Stimulated activated CD4-positive, alpha-beta T cell treated with anti-CD3 and anti-CD28 coated beads, Interleukin-4, amount 100 ng/mL, for 4 hours (primary cell): ENCODE measurements at places on chromosomes 11 and 22.

DNA sequence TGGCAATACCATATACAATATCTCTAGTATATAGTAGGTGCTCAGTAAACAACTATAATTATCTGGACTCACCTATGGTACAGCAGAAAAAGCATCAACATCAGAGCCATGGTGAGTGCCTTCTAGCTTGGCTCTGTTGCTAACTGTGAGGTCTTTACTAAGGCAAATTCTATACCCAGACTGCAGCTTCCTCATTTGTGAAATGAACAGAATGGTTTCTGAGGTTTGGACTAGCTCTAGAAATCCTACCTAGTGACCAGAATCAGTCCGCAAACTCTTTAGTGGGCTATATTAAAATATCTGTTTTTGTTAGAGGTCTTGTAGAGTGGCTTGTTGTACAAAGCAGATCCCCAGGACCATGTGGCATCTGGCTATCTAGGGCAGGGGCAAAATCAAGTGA, 3.7 kb downstream of the MS4A1 start:
- DNase-seq: no peak

DNA sequence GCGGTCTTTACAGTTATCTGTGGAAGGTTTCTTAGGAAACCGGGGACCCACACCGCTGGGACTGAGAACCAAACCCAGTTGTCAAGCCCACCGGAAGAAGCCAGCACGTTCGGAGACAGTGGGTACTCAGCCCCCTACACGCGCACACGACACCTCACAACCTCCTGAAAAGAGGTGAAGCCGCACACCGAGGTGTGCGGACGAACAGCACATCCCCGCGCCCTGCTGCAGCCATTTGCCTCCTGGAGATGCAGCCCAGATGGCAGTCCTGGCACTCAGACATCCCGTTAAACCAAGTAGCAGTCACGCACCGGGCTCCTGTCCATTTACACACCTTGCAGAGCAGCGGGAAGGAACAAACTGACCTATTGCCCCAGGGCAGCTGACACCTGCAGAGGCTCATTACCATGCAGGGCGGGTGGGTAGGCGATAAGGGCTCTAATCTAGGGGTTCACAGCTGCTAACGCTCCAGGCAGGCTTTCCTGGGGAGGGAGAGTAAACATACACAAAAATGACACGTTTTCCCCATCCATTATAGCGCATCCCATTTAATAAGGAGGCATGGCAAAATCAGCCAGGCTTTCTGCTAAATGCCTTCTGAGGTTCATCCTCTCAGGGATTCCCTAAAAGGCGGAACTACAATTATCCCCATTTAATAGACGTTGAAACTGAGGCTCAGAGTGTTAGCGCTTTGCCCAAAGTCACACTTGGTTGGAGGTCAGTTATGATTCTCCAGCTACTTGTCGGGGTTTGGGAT, 864 bp upstream of the EHBP1L1 start:
- no peak for DNase-seq

- DNase-seq: no peak
Observed at GRCh38 chr11:46256540-46257001, 20.9 kb upstream of the CREB3L1 start.

GRCh38 chr11:91435694-91436395, 788.8 kb upstream of the FAT3 start:
- no peak for DNase-seq

DNA sequence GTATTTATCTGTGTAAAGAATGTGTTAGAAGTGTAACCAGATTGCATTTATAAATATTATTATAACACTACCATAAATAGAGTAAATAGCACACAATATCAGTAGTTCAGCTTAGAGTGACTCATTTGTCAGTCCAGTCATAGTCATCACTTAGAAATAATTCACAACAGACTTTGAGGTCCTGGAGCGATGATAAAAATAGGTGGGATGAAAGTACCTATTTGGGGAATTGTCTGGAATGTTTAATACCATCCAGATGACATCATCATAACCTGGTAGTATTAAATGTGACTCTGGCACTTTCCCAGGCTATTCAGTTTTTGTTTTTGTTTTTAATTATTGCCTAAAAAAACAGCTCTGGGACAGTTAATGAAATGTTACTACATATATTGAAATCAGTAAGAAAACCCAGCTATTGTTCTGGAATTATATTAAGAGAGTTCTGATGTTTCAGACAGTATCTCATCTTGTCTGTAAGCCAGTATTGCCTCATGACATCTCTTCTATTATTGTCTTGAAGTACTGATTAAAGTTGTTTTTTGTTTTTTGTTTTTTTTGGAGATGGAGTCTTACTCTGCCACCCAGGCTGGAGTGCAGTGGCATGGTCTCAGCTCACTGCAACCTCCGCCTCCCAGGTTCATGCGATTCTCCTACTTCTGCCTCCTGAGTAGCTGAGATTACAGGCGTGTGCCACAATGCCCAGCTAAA, 74.8 kb downstream of the SIK2 start:
- DNase-seq: no peak

DNA sequence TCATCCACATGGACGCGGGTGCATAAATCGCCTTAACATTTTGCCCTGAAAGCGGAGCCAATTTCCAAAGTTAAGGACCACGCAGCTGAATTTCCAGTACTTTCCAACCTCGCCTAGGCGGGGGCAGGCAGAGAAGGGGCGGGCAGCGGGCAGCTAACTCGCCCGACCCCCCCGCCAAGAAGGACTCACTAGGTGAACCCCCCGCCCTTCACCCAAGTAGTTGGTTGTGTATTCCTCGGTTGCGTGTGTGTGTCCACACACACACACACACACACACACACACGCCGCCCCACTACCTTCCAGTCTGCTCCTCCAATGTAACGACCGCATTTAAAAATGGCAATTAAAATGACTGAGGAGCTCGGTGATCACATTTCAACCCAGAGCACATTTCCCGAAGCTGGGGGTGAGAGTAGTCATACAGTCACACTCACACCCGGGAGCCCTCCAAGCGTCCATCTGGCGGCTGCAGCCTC, 1.4 kb downstream of the TENM4 start:
- DNase-seq: no peak

- no peak for DNase-seq
Observed at GRCh38 chr11:67522844-67523555, at the start of gene CABP2. CABP2 (minus strand) TSS chr11:67523446; CDS start chr11:67523326, 120 bp downstream.

DNA sequence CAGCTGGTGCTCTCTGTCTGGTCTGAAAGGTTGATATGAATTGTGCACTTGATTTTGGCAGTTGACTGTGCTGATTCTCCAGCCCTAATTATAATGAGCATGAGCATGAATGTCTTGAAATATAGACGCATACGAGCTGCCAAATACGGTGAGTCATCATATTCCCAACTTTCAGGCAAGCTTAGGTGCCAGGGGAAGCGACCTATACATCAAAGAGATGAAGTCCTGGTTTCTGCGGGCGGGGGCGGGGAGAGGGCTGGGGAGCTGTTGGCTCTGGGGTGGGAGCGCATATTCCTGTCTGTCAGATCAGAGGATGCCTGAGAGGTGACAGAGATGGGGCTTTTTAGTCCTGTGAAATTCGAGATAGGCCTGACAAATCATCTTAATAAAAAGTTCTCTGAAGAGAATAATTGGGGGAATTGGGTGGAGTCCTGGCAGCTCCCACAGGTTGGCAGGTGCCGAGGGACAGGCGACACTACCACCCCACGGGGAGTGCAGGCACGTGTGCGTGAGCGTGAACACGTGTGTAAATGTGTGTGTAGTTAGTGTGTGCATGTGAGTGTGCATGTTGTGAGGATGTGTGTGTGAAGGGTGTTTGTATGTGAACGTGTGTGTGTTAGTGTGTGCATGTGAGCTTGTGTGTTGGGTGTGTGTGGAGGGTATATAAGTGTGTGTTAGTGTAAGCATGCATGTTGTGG, 865.3 kb downstream of the TBC1D22A start:
- no peak for DNase-seq

DNA sequence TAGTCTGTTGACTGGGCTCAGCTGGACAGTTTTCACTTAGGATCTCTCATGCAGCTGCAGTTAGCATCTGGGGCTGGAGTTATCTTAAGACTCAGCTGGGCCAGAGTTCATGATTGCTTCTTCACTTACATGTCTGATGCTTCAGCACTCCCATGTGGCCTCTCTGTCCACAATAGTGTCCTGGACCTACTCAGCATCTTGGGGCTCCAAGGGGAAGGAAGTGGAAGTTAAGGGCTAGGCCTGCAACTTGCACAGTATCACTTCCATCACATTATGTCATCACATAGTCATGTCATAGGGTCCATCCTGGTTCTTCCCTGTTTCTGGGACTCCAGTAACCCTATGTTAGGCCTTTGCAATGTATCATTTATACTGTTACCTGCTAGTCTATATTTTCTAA, 115.9 kb downstream of the C11orf65 start:
- DNase-seq: no peak

GRCh38 chr22:39634530-39635405, 64.2 kb downstream of the CACNA1I start:
- peak; percentile 23 for DNase-seq

DNA sequence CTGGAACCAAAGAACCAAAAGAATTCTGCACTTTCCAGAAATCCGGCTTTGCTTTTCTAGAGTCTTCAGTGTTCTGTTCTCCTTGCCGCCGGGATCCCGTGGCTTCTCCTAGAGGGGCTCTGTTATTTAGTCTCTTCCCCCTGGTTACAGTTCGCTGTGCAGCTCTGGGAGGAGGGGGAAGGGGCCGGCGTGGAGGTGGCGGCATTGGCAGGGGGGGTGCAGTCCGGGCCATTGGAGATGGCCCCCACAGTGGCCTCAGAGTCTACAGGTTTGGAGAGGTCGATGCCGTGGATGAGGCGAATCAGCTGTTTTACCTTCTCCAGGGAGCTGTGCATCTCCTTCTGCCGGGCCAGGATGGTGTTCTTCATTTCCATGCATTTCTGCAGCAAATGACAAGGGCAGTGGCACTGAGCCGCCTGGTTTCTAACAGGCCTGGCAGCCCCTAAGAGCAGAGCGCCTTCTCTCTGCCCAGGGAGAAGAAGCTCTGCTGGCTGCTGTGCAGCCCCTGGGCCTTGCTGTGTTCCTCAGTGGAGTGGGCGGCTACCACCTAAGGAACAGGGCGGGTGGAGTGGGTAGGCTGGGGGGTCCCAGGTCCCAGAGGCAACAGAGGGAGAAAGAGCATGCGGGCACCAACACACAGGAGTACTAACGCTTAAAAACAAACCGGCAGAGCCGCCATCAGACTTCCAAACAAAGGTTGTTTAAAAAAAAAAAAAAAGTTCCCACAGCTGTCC, 11.6 kb downstream of the LARGE2 start:
- DNase-seq: no peak

- no peak for DNase-seq
Observed at GRCh38 chr11:23502826-23503225, 642.6 kb upstream of the CCDC179 start.

- DNase-seq: no peak
Observed at GRCh38 chr11:38460896-38461295, 1862.9 kb upstream of the RAG2 start.

DNA sequence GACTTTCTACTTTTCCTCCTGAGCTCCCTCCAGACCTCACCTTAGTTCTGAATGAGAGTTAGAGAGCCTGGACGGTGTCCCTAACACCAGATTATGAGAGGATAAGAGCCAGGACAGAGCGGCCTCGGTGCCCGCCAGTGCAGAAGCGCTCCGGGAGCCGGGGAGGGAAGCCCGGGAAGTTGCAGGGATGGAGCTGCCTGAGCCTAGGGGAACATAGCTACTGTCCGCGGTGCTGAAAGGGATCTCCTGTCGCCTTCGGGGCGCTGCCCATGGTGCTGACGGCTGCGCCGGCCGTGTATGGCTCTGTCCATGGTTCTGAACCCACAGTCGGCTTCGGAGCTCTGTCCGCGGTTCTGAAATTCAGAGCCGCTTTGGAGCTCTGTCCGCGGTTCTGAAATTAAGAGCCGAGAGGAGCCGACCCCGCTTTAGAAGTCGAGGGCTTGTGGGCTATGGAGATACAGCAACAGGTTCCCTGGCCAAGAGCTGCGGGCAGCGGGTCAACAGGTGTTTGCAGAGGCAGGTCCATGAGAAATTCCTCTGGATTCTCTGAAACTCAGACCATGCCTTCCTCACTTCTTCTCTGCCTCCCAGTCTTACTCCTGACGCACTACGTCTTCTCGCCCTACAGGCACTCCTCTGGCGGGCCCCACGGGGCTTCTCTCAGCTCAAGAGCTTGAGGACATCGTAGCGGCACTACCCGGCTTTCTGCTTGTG, 814 bp downstream of the NPAS4 start:
- peak; percentile 82 for DNase-seq

DNA sequence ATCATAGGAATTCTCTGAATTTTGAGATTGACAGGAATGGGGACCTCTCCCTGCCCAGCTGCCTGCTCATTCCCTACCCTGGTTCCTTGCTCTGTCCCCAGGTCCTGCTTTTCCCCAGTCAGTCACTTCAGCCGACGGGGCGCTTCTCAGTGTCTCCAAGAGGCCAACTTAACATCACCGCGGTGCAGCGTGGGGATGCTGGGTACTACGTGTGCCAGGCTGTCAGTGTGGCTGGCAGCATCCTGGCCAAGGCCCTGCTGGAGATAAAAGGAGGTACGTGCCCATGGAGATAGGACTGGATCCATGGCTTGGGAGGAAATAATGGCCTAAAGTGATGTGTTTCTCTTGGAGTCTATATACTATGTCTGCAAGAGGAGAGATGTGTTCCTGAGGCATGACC, 7.0 kb downstream of the ROBO3 start:
- no peak for DNase-seq

GRCh38 chr22:43867839-43868635, 5.7 kb upstream of the SULT4A1 start:
- peak; percentile 19 for DNase-seq

- DNase-seq: no peak
Observed at GRCh38 chr11:19642185-19643158, 70.2 kb upstream of the NAV2 start.

- no peak for DNase-seq
Observed at GRCh38 chr22:47175151-47176025, 412.9 kb downstream of the TBC1D22A start.

DNA sequence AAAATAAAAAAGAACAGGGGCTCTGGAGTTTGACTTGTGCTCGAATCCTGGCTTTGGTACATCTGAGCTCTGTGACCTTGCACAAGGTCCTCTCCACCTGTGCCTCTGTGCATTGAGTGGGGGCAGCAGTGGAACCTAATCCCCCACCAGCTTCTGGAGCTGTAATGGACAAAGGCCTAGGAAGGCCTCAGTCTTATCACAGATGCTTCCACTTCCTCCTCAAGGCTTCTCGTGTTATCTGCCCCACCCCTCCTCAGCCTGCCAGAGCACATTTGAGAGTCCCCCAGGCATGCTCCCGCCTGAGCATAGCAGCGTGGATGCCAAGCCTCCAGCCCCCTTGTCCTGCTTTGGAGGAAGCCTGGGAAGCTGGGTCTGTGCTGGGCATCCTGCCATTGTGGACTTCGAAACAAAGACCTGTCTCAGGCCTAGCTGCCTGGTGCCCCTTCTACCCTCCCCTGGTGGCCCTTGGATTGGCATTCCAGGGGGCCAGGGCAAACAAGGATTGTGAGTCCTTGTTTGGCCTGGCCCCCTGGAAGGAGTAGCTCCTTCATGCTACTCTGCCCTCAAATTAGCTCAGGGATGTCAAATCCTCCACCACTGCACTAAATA, 15.0 kb downstream of the SLC35E4 start:
- no peak for DNase-seq
